NCI-H1694 (cell line): ENCODE measurements at places on chromosomes 3 and 15.

- no peak for DNase-seq
Observed at GRCh38 chr15:32796856-32797255, 79.1 kb downstream of the GREM1 start.

DNA sequence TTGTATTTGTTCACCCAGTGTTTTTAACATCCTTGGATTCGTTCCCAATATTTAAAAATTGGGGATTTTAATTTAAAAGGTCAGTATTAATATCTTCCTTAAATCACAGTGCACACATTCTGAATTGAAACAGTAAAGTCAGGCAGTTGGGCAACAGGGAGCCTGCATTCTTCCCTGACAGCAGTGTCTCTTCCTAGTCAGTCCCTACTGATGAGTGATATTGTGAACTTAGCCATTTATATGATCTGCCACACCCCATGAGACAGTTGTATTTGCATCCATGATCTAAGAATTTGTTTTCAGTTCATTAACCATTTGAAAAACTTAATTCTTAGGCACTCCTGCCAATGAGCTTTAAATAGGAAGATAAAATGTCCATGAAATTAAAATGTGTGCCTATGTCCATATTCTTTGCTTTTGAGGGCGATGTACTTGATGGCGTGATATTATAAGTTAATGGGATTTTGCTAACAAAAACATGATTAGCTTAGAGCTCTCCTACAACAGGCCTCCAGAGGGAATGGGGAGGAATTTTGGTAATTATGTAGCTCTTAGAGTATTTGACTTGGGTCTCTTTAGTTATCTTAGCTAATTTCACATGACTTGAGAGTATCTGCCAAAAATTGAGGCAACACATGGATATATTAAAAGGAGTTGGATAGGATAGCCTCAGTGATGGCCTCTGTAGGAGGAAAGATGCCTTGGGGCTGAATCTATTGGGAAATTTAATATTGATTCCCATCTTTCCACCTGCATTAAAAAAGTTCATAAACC, 219.3 kb downstream of the PTPRG start:
- no peak for DNase-seq

DNA sequence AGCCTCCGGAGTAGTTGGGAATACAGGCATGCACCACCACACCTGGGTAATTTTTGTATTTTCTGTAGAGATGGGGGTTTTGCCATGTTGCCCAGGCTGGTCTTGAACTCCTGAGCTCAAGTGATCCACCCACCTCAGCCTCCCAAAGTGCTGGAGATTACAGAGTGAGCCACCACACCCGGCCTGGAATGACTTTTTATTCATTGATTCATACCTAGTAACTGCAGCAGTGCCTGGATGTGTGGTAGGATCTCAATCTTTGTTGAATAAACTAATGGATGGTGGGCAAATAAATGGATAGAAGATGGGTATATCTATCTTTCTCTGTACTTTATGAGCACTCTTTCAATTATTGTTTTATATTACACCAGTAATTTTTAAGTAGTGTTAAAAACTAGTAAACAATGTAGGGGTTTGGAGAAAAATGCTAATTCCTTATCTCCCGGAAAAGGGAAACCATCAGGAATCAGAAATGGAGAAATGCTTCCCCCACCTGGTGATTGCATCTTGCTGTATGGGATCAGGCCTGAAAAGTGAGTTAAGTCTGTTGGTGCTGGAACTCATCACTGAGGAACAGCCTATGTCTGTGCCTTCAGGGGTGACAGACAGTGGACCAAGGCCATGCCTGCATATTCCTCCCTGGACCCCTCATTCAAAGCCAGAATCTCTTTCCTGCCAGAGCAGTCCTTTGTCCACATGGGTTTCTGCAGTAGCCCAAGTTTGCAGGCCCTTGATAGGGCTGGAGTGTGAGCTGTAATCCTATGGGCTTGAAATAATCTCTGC, 161.0 kb upstream of the CTDSPL start:
- no peak for DNase-seq

DNA sequence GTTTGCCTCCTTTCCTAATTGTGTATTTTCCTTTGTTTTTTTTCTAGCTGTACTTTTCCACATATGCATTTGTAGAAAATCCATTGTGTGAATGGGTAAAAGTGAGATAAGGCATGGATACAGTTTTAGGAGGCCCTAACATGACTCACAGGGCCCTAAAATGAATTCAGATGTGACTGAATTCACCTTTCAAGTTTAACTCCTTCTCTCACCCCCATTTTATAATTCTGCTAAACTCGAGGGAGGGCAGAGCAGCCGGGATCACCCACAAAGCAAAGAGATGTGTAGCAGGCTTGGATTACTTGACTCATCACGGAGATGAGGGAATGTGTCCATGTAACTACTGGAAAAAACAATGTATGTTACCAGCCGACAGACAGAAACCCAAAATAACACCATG, 59.9 kb downstream of the FOXP1 start:
- no peak for DNase-seq

- no peak for DNase-seq
Observed at GRCh38 chr3:107044677-107045076, 332.6 kb upstream of the CCDC54 start.

- no peak for DNase-seq
Observed at GRCh38 chr15:44231842-44232241, 36.8 kb upstream of the FRMD5 start.

DNA sequence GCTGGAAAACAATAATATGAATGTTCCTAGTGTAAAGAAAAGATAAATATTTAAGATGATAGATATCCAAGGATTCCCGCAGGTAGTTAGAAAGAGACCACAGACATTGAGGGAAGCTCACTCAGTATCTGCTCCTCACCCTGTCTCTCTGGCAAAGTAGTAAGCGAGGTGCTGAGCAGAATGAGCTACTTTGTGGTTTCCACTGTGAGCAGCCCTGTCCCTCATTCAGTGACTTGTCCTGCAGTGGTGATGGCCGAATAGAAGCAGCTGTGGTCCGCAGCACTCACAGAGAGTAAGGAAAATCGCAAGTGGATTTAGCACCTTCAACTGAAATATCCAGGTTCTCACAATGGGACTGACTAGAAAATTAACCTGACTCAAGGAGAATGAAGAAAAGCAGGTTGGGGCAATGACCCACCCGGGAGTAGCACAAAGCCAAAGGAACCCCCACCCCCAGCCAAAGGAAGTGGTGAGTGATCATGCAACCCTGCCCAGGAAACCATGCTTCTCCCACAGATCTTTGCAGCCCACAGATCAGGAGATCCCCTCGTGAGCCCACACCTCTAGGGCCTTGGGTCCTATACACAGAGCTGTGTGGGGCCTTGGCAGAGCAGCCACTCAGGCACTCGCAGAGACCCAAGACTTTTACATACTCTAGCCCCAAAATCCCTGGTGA, 21.8 kb upstream of the SLC25A38 start:
- no peak for DNase-seq

GRCh38 chr3:80676261-80676660, 908.5 kb upstream of the ROBO1 start:
- DNase-seq, result no peak

- DNase-seq, result peak; percentile 4
Observed at GRCh38 chr3:104102386-104102785, 1264.3 kb upstream of the ALCAM start.

- DNase-seq, result no peak
Observed at GRCh38 chr15:92574566-92574965, 81.0 kb downstream of the FAM174B start.

- no peak for DNase-seq
Observed at GRCh38 chr3:10166213-10166604, 1.5 kb downstream of the IRAK2 start.

DNA sequence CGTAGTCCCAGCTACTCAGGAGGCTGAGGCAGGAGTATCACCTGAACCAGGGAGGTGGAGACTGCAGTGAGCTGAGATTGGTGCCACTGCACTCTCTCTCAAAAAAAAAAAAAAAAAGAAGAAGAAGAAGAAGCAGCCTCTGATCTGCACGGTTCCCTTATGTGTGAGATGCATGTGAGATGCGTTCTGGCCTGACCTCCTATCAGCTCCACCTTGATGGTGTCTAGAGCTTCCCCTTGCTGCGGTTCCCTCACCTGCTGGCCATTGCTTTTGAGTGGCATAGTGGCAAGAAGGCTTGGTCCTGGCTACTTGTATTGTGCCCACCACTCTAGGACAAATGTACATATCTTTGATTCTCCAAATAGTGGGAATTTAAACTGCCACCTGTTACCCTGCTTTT, 49.4 kb upstream of the CFAP161 start:
- no peak for DNase-seq

GRCh38 chr3:113249111-113249510, 37.8 kb downstream of the BOC start:
- DNase-seq, result peak; percentile 47

DNA sequence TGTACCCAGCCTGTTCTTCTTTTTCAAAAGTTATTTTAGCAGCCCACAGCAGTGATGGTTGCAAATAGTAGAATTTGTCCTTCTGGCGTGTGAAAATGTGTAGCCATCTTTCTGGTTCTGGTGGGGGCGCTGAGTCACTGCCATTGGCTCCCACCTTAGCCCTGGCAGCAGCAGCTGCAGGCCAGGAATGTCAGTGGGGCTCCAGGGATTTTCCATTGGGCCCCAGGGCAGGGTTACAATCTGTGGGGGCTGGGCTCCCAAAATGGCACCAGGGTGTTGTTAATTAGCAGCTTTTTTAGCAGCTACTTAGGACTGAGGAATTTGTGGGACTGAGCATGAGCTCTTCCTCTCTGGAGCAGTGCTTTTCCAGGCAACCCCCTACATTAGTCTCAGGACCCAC, 38.9 kb downstream of the TOPAZ1 start:
- no peak for DNase-seq

DNA sequence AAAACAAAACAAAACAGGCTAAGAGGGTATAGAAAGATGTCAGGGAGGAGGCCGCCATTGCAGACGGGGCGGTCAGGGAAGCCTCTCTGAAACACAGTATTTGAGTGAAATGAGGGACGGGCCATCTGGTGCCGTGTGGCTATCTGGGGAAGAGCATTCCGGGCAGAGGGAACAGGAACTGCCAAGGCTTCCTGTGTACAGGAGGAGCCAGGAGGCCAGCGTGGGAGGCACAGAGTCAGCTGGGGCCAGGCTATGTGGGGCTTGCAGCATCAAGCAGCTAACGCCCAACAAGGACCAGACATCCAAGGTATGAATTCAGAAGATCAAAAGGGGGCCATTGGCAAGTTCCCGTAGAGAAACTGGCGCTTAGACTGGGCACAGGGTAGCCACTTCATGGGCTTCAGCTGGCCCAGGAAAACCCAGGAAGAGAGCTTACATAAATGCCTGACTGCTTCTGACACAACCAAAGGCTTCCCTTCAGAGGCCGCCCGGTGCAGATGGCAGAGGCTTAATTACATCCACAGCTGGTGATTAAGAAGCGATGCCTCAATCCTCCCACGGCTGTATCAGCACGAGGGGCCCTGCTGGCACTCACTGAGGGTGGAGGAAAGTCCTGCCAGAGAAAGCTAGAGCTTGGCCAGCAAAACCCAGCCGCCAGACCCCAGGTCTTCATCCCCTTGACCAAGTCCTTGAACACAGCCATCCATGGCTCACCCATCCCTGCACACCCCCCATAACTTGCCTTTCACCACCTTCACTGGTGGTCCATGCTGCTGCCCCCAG, 144.9 kb downstream of the MEGF11 start:
- DNase-seq, result peak; percentile 84

DNA sequence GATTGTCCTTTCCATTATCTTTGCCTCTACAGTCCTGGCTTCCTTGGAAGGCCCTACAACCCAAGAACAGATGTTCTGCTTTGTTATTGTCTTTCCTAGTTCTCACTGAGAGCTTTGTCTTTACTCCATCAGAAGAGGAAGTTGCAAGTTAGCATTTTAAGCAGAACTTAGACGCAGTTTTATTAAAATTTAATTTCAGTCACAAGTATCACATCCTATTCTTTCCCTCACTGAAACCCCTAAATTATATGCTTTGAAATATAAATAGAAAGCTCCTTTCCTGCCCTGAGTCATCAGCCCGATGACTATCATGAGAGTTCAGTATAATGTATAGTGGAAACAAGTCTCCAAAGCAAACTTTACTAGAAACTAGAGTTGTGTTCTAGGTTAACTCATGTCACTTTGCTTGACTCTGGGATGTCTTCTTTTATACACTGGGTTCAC, 291.2 kb upstream of the RBMS3 start:
- no peak for DNase-seq

GRCh38 chr3:60186359-60186758, 1064.9 kb downstream of the FHIT start:
- no peak for DNase-seq

DNA sequence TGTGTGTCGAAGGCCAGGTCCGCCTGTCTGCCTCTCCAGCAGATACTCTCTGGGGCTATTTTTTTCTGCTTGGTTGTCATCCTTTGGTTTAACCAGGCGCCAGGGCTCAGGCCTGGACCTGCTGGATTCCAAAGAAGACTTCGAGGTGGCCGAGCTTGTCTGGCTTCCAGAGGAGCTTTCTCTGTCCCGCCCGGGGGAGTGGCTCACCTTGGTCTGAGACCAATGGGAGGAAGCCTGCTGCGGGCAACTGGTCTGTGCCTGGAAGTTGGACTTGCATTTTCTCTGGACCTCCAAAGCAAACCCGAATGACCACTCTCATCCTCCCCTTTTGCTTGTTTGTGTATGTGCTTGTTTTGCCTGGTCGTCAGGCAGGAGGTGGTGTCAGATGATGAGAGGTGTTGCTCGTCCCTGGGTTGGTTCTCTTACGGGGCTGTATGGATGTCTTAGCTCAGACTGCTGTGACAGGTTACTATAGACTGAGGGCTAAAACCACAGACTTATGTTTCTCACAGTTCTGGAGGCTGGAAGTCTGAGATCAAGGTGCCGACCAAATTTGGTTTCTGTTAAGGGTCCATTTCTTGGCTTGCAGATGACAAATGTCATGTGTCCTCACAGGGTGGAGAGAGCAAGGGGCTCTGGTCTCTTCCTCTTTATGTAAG, 19.3 kb downstream of the IGF1R start:
- DNase-seq, result no peak

GRCh38 chr15:37619358-37620042, 314.9 kb upstream of the TMCO5A start:
- no peak for DNase-seq

- no peak for DNase-seq
Observed at GRCh38 chr3:141096981-141097380, 45.8 kb downstream of the SPSB4 start.

DNA sequence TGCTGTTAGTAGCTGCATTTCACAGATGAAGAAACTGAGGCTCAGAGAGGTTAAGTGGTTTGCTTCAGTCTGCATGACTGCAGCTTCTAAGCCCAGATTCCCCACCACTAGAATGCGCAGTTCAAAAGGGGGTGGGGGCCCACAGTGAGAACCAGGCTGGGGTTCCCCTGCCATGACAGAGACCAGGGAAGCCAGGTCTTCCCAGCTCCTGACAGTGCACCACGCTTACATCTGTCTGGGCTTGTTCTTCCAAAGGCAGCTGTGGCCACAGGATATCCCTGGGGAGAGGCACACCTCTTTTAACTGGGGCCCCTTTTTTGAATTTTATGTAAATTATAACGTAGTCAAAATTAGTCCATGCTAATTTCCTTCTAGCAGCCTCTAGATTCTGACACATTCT, 5.3 kb downstream of the PLEKHO2 start:
- DNase-seq, result no peak

GRCh38 chr3:15783361-15783969, 14.3 kb downstream of the ANKRD28 start:
- no peak for DNase-seq

- DNase-seq, result no peak
Observed at GRCh38 chr15:55916666-55917409, 76.6 kb downstream of the NEDD4 start.
